ENCODE measurements at places on chromosomes 16 and 17.

- no peak for DNase-seq
Observed at GRCh38 chr16:15639061-15639568, 3.8 kb downstream of the MARF1 start.

GRCh38 chr16:67212766-67213165, 13.8 kb downstream of the ELMO3 start:
- DNase-seq, result no peak

DNA sequence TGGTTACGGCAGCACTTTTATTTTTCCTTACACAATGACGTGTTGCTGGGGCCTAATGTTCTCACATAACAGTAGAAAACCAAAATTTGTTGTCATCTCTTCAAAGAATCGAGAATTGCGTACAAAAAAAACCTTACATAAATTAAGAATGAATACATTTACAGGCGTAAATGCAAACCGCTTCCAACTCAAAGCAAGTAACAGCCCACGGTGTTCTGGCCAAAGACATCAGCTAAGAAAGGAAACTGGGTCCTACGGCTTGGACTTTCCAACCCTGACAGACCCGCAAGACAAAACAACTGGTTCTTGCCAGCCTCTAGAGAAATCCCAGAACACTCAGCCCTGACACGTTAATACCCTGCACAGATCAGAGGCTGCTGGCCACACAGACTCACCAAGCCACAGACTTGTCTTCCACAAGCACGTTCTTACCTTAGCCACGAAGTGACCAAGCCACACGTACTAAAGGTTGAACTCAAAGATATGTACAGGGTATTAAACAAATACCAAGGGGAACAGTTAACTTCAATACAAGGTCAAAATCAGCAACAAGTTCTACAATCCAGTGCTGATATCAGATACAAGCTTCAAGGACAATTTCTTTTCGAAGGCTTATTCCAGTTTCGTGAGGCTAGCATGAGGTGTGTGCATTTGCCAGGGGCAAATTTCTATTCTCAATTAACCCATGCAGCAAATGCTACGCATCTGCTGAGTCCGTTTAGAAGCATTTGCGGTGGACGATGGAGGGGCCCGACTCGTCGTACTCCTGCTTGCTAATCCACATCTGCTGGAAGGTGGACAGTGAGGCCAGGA, 2.4 kb downstream of the ACTG1 start:
- peak; percentile 33 for DNase-seq

DNA sequence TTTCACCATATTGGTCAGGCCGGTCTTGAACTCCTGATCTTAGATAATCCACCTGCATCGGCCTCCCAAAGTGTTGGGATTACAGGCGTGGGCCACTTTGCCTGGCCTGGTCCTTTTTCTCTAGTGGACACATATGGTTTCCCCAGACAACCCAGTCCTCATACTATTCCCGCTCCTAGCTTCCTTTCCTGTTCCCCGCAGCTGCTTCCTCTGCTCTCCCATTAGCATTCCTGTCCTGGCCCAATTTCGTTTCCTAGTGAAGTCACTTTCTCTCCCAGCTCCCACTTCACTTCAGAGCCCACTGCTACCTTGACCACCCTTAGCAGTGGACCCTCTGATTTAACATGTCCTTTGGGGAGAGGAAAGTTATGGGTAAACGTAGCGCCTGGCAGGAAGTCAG, 11.3 kb downstream of the KATNIP start:
- DNase-seq, result no peak

DNA sequence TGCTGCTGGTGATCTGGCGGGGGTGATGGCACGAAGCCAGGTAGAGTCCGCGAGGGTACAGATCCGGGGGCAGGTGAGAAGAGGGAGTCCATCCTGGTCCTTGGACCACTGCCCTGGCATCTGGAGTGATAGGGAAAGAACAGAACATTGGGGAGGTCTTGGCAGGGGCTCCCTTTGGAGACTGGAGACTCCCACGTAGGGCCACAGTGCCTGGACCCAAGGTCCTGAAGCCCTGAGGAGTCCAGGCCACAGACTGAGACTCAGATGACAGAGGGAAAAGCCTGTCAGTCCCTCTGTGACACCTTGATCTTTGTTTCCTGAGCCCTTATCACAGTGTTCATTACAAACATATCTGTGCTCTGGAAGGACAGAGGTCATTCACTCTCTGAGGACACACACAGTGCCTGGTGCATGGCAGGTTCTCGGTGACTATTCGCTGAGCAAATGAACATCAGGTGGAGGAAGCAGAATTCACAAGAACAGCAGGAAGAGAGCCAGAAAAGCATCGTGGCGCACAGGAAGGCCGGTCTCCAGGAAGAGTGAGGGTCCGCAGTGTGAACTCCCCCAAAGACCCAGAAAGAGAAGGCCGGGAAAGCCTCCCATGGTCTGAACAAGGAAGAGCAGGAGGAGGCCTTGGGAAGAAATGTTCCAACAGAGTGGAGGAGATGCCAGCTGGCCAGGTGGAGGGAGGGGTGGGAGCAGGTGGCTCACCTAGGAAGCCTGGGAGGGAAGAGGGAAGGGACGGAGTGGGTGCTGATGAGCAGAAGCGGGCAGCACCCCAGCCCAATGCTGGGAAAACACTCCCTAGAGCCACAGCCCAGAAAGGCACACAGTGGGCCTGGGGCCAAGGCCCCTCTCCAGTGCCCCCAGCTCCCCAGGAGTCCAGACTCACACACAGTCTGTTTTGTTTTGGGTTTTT, 20.5 kb downstream of the PEMT start:
- DNase-seq, result no peak

DNA sequence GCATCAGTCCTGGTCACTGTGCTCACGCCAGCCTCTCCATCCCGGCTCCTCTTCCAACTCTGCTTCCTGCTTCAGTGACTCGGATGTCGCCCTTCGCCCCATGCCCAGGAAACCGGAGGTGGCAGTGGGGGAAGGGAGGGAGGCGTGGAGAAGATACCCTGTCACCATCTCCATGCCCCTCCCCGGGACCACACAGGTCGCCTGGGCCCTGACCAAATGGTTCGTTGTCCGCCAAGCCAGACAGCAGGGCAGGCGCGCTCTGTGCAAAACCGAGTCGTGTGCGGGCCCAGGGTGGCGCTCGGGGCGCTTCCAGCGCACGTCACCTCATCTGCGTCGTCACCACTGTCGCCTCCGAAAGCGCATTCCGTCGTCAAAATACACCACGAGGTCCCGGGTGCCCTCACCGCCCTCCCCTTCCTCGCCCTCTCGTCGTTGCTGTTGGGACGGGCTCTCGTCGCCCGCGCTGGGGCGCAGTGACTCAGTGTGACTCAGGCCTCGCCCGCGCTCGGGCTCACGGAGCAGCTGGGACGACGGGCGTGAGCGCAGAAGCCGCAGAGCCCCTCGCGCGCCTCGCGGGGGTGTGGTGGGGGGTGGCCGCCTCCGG, 39.2 kb downstream of the ZNF778 start:
- DNase-seq, result peak; percentile 65

Measured in fibroblast of mammary gland (primary cell).